ENCODE measurements at places on chromosomes 13 and 19.
A peak's percentile ranks its signal among the peaks of the same experiment; 100 is the strongest.

- DNase-seq = no peak
These were observed 24.8 kb downstream of the TSKS start for GRCh38 chr19:49738268-49738667.

DNA sequence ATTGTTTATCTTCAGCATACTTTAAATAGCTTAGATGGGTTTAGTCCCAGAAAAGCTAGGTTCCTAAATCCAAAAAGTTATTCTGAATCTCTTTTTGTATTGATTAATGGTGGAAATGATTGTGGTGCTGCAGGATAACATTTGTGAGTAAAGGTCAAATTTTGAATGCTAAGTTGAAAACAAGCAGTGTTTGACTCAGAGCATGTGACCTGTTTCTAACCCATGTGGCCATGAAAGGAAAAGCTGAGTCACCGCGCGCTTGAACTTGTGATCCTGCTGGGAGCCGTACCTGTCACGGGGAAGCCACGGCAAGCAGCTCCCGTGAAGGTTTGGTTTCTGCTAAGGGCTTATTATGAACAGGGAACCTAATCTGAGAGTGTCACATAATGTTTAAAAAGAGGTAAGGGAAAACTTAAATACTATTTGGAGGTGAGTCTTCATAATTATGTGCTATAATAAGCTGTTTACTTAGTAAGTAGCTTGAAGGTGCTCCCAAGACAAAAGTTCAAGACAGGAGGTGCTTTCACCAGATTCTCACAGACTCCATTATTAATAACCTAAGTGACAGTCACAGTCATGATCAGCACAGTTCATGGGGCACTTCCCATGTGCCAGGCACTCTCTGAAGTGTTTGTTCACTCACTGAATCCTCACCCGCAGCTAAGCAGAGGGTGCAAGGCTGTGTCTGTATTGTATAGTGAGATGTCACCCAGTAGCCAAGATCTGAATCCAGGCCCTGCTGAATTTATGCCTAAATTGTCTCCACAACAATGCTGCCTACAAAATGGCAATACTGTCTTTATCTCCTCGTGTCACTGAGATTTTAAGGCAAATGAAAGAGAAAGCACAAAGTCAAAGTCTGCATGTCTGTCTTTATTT lies 286.5 kb downstream of the MYO16 start:
- DNase-seq = peak; percentile 44

- DNase-seq = no peak
These were observed 148.4 kb downstream of the KLF12 start for GRCh38 chr13:73985783-73986182.

DNA sequence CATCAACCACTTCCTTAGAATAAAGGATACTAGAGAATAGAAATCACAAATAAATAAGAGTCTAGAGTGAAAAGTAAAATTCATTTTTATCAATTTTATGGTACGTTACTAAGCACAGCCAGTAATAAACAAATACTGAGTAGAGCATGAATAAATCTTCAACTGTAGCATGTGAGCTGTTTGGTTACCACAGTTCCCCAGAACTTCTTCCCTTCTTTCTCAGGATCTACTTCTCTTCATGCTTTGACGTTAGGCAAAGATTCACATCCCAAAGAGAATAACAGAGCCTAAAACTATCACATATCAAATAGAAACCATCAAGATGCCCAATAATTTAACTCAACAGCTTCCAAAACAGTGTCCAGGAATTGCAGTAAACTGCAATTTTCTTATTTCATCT lies 7.4 kb downstream of the RUBCNL start:
- DNase-seq = no peak

DNA sequence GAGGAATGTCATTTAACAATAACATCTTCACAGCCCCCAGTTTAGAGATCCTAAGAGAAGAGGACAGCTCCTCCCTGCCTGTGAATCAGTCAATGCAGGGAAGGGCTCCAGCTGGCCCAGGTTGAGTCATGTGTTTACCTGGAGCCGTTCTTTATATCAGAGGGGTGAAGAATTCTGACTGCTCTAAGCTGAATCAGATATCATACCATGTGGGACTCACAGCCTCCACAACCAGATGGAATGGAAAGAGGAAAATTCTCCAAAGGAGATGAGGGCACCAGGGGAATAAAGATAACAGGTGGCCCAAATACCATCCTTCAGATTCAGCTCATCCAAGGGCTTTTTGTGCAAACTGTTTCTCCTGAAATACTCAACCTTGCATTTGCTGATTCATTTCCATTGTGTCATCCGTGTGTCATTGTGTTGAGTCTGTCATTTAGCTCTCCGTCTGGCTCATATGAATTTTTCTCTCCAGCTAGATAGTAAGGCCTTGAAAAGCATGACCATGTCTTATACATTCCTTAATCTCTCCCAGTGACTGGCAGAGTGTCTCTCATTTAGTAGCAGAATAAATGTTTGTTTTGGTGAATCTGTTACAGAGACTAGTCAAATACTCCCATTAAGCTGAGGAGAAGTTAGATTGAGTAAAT lies 217.9 kb downstream of the RFC3 start:
- DNase-seq = no peak

- DNase-seq = no peak
These were observed 29.4 kb downstream of the MARK4 start for GRCh38 chr19:45280471-45280961.

DNA sequence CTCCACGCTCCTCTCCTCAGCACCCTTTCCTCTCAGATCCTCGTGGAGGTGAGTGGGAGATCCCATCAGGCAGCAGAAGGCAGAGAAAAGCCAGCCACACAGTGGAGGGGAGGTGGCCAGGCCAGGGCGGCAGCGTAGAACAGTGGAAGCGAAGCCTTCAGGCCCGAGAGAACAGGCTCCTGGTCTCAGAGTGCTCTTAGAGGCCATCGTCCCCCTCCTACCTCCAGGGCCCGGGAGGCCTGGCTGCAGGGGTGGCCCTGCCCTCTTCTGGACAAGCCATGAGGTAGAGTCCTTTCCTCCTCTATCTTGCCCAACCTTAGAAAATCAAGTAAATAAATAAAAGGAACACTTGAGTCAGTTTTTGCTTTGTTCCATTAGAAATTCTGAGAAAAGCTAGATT lies 202.0 kb downstream of the KATNAL1 start:
- no peak for DNase-seq

GRCh38 chr13:41706152-41706551 lies 248.8 kb downstream of the RGCC start:
- DNase-seq = no peak

All from effector CD4-positive, alpha-beta T cell (primary cell).